ENCODE measurements at places on chromosomes 1 and 21. TPM values are rescaled to one million over a fixed set of nuclear protein-coding genes. Genes with fewer than 3 reads are reported as not detected.

GRCh38 chr1:6285336-6285735 is 24.4 kb upstream of the GPR153 start:
- no peak overlapping the region for H3K27ac ChIP-seq
- peaks cover 20% of the 10 kb centered on the region for H3K4me1 ChIP-seq
- no peaks in the 10 kb centered on the region for H3K36me3 ChIP-seq

DNA sequence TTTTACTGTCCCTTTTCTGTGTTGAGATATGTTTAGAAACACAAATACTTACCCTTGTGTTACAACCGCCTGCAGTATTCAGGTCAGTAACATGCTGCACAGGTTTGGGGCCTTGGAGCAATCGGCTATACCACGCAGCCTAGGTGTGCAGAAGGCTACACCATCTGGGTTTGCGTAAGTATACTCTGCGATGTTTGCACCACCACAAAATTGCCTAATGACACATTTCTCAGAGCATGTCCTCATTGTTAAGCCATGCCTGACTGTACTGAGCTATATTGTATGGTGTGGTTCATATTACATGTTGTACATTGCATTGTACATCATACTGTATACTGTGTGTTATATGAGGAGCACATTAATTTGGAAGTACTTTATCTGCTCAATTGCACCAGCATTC is 247.4 kb downstream of the RHOU start:
- no peak for DNase-seq
- no peaks in the 10 kb centered on the region for H3K27me3 ChIP-seq
- H3K27ac ChIP-seq, result no peak overlapping the region
- no peaks in the 10 kb centered on the region for H3K36me3 ChIP-seq
- H3K4me3 ChIP-seq, result no peak overlapping the region

- DNase-seq, result no peak
- H3K4me1 ChIP-seq, result peaks cover 21% of the 10 kb centered on the region
- no peak overlapping the region for H3K27ac ChIP-seq
These were observed 80.3 kb downstream of the TENT5C start for GRCh38 chr1:117685936-117686806.

GRCh38 chr1:113861641-113862040 is 9.9 kb downstream of the PTPN22 start:
- no peak for DNase-seq
- H3K27me3 ChIP-seq, result no peaks in the 10 kb centered on the region
- H3K4me1 ChIP-seq, result no peaks in the 10 kb centered on the region
- no peaks in the 10 kb centered on the region for H3K36me3 ChIP-seq
- H3K27ac ChIP-seq, result no peak overlapping the region

GRCh38 chr21:28834335-28835238 is 158.1 kb downstream of the LTN1 start:
- no peak overlapping the region for H3K27ac ChIP-seq
- DNase-seq, result no peak
- no peak overlapping the region for H3K4me3 ChIP-seq
- no peaks in the 10 kb centered on the region for H3K27me3 ChIP-seq
- H3K36me3 ChIP-seq, result no peaks in the 10 kb centered on the region

GRCh38 chr1:103948526-103948925 is 198.8 kb downstream of the AMY1C start:
- H3K4me3 ChIP-seq, result no peak overlapping the region
- H3K27ac ChIP-seq, result no peak overlapping the region
- no peaks in the 10 kb centered on the region for H3K36me3 ChIP-seq
- no peak for DNase-seq
- no peaks in the 10 kb centered on the region for H3K4me1 ChIP-seq

DNA sequence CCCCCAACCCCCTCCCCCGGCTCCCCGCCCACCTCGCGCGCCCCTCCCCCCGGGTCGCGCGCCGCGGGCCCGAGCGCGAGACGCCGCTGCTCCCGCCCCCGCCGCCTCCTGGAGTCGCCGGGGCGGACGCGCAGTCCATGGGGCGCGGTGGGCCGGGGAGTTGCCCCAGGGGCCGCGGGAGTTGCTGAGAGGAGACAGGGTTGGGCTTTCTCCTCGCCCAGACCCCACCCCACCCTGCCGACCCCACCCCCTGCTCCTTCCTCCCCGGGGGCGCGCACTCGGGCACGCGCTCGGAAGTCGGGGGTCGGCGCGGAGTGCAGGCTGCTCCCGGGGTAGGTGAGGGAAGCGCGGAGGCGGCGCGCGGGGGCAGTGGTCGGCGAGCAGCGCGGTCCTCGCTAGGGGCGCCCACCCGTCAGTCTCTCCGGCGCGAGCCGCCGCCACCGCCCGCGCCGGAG is at the start of gene LAMC1:
Gene LAMC1, plus strand, starts transcription at position 275 of the 455 bp plus-strand sequence. CDS start 297 bp downstream, outside the sequence.
- peaks cover 29% of the 10 kb centered on the region for H3K4me1 ChIP-seq
- no peaks in the 10 kb centered on the region for H3K27me3 ChIP-seq
- no peaks in the 10 kb centered on the region for H3K36me3 ChIP-seq
- DNase-seq, result peak; percentile 61
- H3K4me3 ChIP-seq, result peak within 1 kb of the TSS; percentile 81
- H3K27ac ChIP-seq, result peak within 1 kb of the TSS; percentile 100

DNA sequence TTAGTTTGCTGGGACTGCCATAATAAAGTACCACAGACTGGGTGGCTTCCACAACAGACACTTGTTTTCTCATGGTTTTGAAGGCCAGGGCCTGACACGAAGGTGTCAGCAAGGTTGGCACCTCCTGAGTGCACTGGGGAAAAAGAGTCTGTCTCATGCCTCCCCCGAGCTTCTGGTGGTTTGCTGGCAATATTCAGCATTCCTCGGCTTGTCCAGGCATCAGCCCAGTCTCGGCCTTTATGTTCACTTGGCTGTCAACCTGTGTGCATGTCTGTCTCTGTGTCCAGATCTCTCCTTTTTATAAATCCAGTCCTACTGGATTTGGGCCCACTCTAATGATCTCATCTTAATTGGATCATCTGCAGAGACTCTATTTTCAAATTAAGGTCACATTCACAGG is 72.6 kb downstream of the DOP1B start:
- H3K4me3 ChIP-seq, result no peak overlapping the region
- H3K27me3 ChIP-seq, result no peaks in the 10 kb centered on the region
- H3K27ac ChIP-seq, result no peak overlapping the region
- H3K4me1 ChIP-seq, result peaks cover 17% of the 10 kb centered on the region
- H3K36me3 ChIP-seq, result peaks cover 92% of the 10 kb centered on the region

DNA sequence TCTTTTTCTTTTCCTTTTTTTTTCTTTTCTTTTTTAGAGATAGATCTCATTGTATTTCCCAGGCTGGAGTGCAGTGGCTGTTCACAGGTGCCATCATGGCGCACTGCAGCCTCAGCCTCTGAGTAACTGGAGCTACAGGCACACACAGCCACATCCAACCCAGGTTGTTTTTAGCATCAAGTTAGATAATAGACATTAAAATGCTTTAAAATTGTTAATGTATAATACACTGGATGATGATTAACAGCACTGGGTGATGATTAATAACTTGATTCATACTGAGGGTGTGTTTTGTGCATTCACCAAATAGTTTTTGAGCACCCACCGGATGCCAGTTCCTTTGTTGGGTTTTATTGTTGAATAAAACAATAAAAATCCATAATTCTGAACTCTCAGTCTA is 75.2 kb downstream of the BEND5 start:
- H3K4me1 ChIP-seq, result no peaks in the 10 kb centered on the region
- peaks cover 4% of the 10 kb centered on the region for H3K27me3 ChIP-seq
- DNase-seq, result no peak
- H3K36me3 ChIP-seq, result no peaks in the 10 kb centered on the region

DNA sequence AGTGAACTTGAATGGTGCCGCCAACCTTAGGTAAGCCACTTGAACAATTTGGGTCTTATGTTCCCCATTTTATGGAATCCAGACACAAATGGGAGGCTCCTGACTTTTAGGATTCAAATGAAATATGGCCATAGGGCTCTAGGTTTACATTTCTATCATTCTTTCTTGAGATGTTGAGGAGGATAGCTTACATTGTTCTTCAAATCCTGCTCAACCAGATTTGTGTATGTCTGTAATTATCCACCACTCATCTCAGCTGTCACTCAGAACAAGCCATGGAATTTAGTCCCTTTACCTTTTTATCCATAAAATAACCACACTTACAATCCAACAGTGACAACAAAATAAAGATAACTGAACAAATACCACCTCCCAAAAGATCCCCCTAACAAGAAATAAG is 682.9 kb upstream of the PTBP2 start:
- H3K4me3 ChIP-seq, result no peak overlapping the region
- no peaks in the 10 kb centered on the region for H3K27me3 ChIP-seq
- H3K27ac ChIP-seq, result no peak overlapping the region
- H3K36me3 ChIP-seq, result no peaks in the 10 kb centered on the region
- no peak for DNase-seq

GRCh38 chr1:167714098-167714438 is 7.7 kb upstream of the MPZL1 start:
- H3K36me3 ChIP-seq, result no peaks in the 10 kb centered on the region
- H3K27ac ChIP-seq, result peak overlapping the region; percentile 95
- peaks cover 18% of the 10 kb centered on the region for H3K4me1 ChIP-seq
- no peaks in the 10 kb centered on the region for H3K27me3 ChIP-seq
- H3K4me3 ChIP-seq, result peak overlapping the region; percentile 79

DNA sequence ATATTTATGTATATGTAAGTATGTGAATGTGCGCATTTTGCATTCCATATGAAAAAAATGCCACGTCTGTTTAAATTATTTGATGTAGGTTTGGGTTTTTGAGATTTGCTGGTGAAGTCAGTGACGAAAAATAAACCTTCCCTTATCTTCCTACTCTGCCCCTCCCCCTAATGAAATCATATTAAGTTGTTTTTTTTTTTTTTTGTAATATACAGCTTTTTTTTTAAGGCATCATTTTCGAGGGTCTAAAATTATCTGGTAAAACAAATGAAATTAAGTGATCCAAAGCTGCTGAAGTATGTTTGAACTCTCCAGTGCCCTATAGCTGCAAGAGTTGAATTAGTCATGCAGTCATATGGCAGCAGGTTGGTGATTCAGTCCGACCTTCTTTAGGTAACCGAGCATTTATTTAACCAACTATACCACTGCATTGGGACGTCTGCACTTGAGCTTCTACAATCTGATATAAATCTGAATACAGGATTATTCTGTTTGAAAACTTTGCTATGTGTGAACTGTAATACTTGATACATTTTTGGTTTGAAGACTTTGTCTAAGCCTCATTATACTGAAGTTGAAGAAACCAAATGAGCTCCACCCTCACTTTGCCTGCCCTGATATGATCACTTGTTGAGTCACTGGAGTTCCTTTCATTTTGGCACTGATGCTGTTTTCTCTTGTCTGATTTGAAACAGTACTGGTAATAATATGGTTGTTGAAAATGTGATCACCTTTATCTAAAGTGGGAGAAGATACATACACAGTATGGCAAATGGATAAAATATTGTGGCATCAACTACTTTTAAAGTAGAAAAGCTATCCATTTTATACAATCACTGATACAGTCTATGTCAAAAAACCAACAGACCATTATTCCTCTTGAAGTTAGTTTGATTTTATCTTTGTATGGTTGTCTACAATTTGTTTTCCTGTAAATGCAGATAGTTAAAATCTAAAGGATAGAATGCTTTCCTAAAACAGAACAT is 11.7 kb downstream of the PDIK1L start:
- H3K4me3 ChIP-seq, result no peak overlapping the region
- peaks cover 38% of the 10 kb centered on the region for H3K36me3 ChIP-seq
- no peaks in the 10 kb centered on the region for H3K27me3 ChIP-seq
- no peak for DNase-seq
- H3K27ac ChIP-seq, result peak overlapping the region; percentile 38

GRCh38 chr1:31985430-31985829 is 28.2 kb upstream of the KHDRBS1 start:
- H3K36me3 ChIP-seq, result no peaks in the 10 kb centered on the region
- H3K27ac ChIP-seq, result peak overlapping the region; percentile 17
- DNase-seq, result no peak
- H3K4me1 ChIP-seq, result peaks cover 8% of the 10 kb centered on the region

DNA sequence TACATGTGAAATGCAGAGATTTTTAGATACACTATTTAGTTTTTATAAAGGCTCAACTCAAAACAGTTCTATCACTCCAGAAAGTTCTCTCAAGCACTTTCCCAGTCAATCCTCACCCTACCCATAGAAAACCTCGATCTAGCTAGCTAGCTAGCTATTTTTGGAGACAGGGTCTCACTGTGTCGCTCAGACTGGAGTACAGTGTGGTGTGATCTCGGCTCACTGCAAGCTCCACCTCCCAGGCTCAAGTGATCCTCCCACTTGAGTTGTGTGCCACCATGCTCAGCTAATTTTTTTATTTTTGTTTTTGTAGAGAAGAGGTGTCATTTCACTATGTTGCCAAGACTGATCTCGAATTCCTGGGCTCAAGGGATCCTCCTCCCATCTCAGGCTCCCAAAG is 236.9 kb downstream of the RERE start:
- H3K36me3 ChIP-seq, result no peaks in the 10 kb centered on the region
- DNase-seq, result no peak
- peaks cover 10% of the 10 kb centered on the region for H3K4me1 ChIP-seq
- no peak overlapping the region for H3K27ac ChIP-seq

- H3K4me1 ChIP-seq, result peaks cover 37% of the 10 kb centered on the region
- no peak for DNase-seq
These were observed 2.2 kb downstream of the RNF19B start for GRCh38 chr1:32962248-32962896.

- H3K4me3 ChIP-seq, result no peak overlapping the region
- H3K4me1 ChIP-seq, result peaks cover 50% of the 10 kb centered on the region
- no peak for DNase-seq
- H3K27ac ChIP-seq, result no peak overlapping the region
- H3K27me3 ChIP-seq, result peaks cover 31% of the 10 kb centered on the region
These were observed 1.6 kb downstream of the PADI2 start for GRCh38 chr1:17117451-17118265.

- H3K27me3 ChIP-seq, result peaks cover 21% of the 10 kb centered on the region
These were observed at the start of gene ACKR1 for GRCh38 chr1:159204161-159205141. Gene ACKR1 (plus strand): TSS chr1:159204875. CDS start chr1:159204960, 85 bp downstream.

DNA sequence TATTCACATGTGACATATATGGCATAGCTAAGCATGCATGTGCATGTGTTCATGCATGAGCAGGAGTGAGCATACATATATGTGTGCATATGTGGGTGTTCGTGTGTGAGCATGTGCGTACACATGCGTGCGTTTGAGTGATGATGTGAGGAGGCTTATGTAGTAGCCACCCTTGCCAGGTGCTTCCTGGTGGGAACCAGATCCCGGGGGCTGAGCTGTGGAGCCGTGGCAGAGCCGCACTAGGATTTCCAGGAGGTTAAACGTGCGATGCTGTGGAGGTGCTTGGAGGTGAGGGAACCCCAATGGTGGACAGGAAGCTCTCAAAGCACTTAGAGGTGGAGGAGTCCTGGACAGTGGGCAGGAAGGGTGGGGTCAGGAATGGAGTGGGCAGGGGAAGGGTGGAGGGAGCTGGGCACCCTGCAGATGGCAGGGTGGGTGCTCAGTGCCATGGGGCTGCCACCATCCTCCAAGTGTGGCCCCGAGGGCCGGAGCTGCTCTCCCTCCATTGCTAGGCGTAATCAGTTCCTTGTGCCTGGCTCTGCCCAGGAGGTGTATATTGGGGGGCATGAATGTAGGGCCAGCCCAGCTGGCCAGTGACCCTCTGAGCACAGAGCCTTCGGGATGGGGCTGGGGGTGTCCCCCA is 48.5 kb downstream of the COL18A1 start:
- no peaks in the 10 kb centered on the region for H3K36me3 ChIP-seq
- no peak overlapping the region for H3K27ac ChIP-seq
- peaks cover 33% of the 10 kb centered on the region for H3K4me1 ChIP-seq
- no peak for DNase-seq

DENND2C gene
- 3.6 TPM for total RNA-seq

CFAP45 gene
- total RNA-seq, result not detected

TAS1R1 gene
- not detected for total RNA-seq

PI4KB gene
- total RNA-seq, result 33.2 TPM

FMO5 gene
- total RNA-seq, result 46.7 TPM

OPTC gene
- total RNA-seq, result not detected

AKR7A3 gene
- 269 TPM for total RNA-seq

AKNAD1 gene
- not detected for total RNA-seq

COL8A2 gene
- 6.7 TPM for total RNA-seq

ESRRG gene
- 0.29 TPM for total RNA-seq

PPIH gene
- 70.1 TPM for total RNA-seq

KCNJ6 gene
- total RNA-seq, result not detected

Data from stomach (tissue), 19 donors.